ENCODE measurements at places on chromosomes 7 and 10.

DNA sequence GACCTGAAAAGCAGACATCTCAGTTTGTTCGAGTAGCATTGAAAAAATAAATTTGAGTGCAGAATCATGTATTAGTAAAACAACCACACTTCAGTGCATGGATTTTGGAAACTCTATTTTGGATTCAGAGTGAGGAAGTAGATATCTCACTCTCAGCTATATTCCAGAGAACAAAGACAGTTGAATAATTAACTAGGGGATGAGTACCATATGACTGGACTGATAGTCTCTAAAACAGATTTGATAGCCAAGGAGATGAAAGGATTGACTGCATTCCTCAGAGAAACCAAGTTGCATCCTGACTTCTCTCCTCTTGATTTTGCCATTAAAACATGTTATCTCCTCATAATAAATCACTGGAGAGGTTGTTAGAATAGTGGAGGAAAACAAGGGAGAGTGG lies 268.4 kb upstream of the SP4 start:
- DNase-seq = no peak

DNA sequence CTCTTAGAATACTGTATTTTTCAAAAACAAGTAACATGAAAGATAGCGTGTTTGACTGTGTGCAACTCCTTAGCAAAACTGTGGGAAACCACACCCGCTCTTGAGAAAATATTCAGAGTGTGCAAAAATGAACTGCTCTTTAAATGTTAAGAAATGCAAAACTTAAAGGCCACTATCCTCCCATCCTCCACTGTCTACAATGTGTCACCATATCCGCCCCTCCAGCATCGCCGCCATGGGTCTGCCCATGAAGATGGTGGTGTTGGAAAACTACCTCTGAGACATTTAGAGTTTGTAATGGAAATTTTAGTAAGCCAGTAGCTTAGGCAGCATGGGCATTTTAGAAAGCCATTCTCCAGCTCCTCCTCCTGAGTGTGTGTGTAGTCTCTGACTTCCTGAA lies 20.1 kb upstream of the NMT2 start:
- DNase-seq = no peak

- DNase-seq = no peak
Measured at GRCh38 chr10:89382757-89383156, 4.9 kb downstream of the IFIT1B start.

- no peak for DNase-seq
Measured at GRCh38 chr10:93368210-93368609, 113.9 kb downstream of the MYOF start.

DNA sequence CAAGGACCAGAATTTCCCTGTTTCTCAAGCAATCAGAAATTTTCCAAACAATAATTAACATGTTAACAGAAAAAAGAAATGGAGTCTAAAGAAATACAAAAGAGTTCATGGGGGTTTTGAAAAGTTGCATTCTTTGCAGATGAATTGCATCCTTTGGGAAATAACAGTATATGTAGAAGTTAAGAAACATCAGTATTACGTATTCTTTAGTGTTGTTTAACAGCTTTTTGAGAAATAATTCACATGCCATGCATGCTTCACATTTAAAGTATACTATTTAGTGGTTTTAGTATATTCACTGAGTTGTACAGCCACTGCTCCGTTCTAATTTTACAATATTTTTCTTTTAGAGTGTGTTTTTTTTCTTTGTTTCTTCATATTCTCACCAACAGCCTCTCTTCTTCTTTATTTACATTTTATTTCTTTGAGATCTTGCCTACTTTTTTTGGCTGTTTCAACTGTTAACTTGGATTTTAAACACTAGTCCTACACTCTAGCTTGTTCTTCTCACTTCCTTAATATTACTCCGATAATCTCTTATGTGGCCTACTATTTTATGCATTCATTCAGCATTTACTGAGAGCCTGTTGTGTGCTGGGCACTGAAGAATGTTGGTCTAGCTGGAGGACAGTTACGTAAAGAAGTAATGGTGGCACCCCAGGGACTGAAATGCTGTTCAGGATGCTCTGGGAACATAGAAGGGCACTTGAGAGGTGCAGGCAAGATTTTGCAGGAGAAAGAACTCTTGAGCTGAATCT lies 330.1 kb downstream of the EXOC4 start:
- no peak for DNase-seq

- DNase-seq = no peak
Measured at GRCh38 chr10:128187788-128188185, 61.6 kb upstream of the MKI67 start.
